ENCODE measurements at places on chromosomes 1 and 21.

GRCh38 chr1:90712153-90712856, 4.8 kb downstream of the BARHL2 start:
- no peak for DNase-seq

GRCh38 chr1:71473331-71473730, 392.5 kb upstream of the ZRANB2 start:
- peak; percentile 2 for DNase-seq

GRCh38 chr1:204127597-204128242, 24.1 kb downstream of the ETNK2 start:
- DNase-seq: peak; percentile 65

GRCh38 chr1:53545663-53546408, 86.6 kb downstream of the DMRTB1 start:
- no peak for DNase-seq

DNA sequence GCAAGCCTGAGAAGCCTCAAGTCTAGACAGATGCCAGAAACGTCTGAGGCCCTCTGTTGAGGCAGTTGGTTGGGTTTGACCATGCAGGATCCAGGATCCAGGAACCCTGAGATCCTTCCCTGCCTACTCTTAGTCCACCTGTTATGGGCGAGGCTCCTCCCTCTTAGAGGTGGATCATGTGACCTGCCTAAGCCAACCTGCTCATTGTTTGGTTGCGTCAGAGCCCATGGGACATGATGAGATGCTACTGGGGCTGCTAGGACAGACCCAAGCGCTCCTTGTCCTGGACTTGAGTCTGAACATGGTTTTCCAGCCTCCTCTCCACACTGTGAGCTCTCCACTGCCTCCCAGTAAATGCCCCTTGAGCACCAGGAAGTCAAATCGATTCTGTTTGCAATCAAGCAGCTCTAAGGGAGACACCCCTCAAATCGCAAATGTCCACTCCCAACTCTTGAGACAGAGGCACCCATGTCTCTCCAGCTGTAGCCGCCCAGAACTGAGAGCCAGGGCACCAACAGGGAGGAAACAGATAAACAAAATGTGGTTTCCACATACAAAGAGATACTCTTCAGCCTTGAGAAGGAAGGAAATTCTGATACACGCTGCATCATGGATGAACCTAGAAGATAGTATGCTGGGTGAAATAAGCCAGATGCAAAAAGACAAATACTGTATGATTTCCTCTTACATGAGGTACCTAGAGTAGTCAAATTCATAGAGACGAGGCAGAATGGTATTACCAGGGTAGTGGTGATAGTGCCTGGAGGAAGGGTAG, 31.7 kb upstream of the WNT4 start:
- DNase-seq: no peak

- no peak for DNase-seq
Measured at GRCh38 chr21:33339135-33339534, 14.4 kb downstream of the IFNAR1 start.

DNA sequence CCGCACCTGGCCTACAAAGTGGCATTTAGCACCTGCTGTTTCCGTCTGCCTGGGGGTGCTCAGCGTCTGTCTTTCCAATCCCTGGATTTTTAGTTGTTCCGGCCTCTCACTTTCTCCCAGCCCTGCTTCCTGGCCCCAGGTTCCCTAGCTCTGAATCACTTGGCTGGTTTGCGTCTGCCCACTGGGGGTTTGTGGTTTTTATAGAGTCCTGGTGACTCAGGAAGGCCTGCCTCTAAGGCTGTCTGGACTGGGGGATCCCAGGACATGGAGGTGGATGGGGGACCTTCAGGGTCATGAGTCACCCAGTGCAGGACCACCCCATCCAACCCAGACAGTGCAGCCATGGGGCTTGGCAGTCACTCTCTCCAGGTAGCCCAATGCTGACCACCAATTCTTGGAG, 53.5 kb downstream of the MRPL37 start:
- no peak for DNase-seq

- DNase-seq: peak; percentile 76
Measured at GRCh38 chr1:117059334-117059677, 820 bp upstream of the TTF2 start.

GRCh38 chr1:1046767-1047166, 26.8 kb downstream of the AGRN start:
- no peak for DNase-seq

- no peak for DNase-seq
Measured at GRCh38 chr1:167221126-167221737, 546 bp downstream of the POU2F1 start.

DNA sequence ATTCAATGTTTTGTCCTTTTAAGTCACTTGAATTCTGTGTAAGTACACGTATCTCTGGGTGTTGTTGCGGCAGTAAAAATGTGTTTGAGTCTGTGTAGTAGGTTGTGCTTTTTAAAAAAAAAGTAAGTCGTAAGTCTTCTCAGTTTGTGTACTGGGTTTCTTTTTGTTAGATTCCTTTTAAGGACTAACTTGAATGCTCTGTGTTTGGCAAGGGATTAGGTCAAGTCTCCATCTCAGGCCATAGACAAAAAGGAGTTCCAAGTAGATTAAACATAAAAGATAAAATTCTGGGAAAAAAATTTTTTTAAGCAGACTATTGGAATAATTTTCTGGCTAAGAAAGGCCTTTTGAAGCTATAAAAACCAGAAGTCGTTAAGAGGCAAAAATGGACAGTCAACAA, 113.1 kb downstream of the ATP5PO start:
- no peak for DNase-seq

DNA sequence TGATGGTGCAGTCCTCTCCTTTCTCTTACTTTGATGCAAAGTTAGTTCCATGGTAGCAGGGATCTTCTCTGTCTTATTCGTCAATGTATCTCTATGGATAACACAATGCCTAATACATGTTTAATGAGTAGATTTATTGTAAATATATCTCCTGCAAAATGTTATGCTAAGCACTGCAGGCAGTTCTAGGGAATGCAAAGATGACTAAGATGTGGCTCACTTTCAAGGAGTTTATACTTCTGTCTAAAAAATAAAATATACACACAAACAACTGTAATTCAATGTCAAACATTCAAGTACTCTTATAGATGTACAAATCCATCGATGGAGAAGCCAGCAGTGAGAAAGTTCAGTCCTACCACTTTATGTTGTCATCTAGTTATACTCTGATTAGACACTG, 194.3 kb downstream of the KCTD3 start:
- no peak for DNase-seq

- DNase-seq: no peak
Measured at GRCh38 chr1:112395256-112395820, 676 bp upstream of the CTTNBP2NL start.

- no peak for DNase-seq
Measured at GRCh38 chr1:39892601-39893595, 8.8 kb downstream of the MYCL start.

- no peak for DNase-seq
Measured at GRCh38 chr1:8122160-8122476, 96.0 kb upstream of the ERRFI1 start.

DNA sequence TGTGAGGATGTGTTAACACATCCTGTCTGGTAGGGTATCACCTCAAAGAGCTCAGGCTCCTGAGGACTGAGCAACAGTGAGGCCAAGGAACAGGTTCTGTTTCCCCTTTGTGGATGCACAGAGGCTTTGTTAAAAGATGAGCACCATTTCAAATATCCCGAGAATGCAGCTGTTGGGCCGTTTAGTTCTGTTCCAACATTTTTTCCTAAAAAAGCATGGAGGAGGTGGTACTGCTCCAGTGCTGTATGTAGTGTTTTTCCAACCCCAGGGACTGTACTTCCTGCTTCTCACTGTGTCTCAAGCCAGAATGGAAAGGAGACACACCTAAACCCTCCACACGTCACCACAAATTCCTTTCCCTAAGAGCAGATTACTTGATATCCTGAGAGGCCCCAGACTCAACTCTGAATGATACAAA, 53.8 kb upstream of the BCL10 start:
- DNase-seq: no peak

DNA sequence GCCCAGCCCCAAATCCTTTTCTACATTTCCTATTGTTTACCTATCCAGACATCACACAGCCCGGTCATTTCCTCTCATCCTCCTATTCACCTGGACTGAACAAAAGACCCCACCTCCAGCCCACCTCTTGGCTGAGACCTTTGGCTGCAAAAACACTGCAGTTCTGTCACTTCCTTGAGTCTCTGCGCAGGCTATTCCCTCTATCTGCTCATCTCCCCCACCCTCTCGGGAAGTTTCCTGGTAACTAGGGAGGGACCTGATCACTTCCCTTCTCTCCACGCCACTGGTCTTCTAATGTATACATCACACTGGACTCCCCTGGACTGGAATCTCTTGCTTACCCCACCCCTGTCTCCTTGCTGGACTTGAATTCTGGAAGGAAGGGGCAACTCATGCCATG, 5.3 kb downstream of the HTR1D start:
- no peak for DNase-seq

DNA sequence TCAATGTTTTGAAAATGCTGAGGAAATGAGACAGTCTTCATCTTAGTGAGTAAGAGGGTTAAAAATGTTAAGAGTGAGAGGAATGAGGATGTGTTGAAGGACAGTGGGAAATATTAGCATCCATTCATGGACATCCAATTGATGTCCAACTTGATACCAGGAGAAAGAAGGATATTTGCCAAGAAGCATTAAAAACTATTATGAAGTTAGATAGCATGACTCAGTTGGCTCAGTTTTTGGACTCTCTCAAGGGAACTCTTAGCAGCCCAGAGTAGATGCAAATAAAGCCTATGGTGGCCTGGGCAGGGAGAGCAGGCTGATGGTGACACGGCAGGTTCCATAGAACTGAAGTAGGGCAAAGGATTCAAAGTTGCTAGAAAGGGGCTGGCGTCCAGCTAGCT, 171.0 kb downstream of the ZZZ3 start:
- no peak for DNase-seq

GRCh38 chr1:239977416-239977815, 114.3 kb upstream of the FMN2 start:
- DNase-seq: no peak

DNA sequence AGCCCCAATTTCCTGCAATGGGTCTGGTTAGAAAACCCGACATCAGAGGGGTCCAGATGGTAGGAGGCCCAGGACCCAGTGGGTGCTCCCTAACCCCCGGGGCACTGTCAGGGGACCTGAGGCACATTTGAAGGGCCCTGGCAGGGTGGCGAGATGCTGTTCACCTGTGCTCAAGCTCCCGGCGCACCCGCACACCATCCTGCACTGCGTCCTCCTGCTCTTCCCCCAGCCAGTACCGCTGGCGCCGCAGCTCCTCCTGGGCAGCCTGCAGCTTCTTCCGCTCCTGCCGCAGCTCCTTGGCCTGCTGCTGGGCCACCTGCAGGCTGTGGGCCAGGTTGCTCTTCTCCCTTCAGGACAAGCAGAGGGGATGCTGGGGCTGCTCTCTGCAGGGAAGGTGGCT, 36.0 kb downstream of the RNU1-1 start:
- DNase-seq: no peak

DNA sequence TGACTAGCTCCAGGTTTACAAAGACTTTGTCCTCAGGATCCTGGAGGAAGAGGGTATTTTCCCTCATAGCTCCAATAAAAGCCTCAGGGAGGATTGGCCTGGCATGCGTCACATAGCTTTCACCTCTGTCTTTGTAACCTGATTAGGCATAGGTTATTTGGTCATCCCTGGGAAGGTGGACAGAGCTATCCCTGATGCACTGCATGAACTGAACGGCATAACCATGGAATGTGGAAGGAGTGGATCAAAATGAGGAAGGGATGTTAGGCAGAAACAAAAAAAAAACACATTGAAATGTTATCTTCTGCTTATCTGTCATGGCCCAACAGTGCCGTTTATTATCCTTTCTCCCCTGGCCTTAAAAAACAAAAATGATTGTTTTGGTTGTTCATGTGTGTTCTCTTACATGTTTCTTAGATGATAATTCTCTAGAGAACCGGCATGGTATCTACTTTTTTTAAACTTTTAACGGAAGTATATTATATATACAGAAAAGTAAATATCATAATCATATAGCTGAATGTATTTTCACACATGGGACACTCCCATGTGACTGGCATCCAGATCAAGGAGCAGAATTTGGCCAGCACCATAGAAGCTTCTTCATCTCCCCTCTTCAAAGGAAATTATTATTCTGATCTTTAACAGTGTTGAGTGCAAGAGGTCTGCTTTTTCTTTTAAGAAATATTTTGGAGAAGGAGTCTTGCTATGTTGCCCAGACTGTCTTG, 85.3 kb downstream of the RPS6KC1 start:
- DNase-seq: no peak

- DNase-seq: no peak
Measured at GRCh38 chr1:110390692-110391245, at the start of gene SLC16A4. SLC16A4 (minus strand) TSS chr1:110391026; CDS start chr1:110389323, 1,703 bp downstream.

DNA sequence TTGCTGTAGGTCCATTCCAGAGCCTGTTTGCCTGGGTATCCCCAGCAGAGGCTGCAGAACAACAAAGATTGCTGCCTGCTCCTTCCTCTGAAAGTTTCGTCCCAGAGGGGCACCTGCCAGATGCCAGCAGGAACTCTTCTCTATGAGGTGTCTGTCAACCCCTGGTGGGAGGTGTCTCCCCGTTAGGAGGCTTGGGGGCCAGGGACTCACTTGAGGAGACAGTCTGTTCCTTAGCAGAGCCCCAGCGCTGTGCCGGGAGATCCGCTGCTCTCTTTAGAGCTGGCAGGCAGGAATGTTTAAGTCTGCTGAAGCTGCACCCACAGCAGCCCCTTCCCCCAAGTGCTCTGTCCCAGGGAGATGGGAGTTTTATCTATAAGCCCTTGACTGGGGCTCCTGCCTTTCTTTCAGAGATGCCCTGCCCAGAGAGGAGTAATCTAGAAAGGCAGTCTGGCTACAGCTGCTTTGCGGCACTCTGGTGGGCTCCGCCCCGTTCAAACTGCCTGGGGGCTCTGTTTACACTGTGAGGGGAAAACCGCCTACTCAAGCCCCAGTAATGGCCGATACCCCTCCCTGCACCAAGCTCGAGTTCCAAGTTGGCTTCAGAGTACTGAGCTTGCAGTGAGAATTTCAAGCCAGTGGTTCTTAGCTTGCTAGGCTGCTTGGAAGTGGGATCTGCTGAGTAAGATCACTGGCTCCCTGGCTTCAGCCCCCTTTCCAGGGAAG, 8.7 kb upstream of the SLC25A24 start:
- DNase-seq: no peak

DNA sequence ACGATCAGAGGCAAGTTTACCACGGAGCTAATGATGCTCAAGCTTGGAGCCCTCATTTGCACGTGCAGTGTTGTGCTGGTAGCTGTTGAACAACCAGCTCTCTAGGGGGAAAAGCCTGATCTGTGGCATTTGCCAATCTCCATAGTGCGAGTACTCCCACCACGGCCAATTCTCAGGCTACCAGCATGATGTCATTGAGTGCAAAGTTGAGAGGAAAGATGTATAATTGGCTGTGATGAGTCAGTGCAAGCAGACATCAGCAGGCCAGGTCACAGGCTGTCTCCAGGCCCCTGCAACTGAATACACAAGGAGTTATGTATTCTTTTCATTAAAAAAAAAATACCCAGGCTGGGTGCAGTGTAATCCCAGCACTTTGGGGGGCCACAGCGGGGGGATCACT, 233.1 kb upstream of the VAMP3 start:
- no peak for DNase-seq

Data from NCI-H1092 treated with DMSO at 0.1 percent for 48 hours (cell line).